Stimulated activated CD8-positive, alpha-beta memory T cell treated with anti-CD3 and anti-CD28 coated beads, Interleukin-15, amount 100 ng/mL, for 48 hours (primary cell): ENCODE measurements at places on chromosomes 3 and 15.

- DNase-seq, result no peak
Observed at GRCh38 chr15:73927003-73927475, 777 bp downstream of the LOXL1 start.

DNA sequence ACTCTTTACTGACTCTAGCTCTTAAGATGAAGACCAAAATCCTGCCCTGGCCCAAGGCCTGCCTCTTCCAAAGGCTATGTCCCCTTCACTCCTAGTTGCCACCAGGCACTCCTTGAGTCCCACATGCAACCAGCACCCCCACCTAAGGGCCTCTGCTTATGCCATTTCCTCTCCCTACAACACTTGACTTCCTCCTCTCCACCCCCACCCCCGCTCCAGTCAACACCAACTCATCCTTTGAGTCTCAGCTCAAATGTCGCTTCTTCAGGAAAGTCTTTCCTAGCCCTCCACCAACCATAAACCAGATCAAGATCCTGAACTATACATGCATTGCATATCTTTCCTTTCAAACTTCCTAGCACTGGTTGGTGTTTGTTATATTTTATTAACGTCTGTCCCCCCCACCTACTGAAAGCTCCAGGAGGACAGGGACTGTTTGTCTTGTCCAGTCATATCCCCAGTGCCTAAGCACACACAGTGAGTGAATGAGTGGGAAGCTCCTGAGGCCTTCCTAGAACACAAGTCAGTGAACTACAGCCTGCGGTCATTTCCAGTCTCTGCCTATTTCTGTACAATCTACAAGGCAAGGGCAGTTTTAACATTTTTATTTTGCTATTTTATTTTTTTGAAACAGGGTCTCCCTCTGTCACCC is 7.3 kb downstream of the TBC1D2B start:
- DNase-seq, result no peak

DNA sequence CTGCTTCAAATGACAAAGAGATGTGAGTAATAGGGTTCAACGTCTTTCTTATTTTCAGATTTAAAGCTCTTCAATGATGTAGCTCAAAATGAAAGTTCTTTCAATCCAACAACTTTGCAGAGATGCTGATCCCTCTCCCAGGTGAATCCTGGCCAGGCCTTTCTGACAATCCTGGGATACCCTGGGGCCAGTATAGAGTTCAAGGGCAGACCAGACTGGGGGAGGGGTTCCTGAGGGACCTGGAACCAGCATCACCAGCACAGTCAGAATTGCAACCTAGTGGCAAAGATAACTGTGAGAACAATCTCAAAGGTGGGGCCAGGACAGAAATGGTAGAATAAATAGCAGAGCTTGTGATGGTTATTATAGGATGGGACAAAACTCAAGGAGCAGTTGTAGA is 19.7 kb upstream of the NCK1 start:
- no peak for DNase-seq

DNA sequence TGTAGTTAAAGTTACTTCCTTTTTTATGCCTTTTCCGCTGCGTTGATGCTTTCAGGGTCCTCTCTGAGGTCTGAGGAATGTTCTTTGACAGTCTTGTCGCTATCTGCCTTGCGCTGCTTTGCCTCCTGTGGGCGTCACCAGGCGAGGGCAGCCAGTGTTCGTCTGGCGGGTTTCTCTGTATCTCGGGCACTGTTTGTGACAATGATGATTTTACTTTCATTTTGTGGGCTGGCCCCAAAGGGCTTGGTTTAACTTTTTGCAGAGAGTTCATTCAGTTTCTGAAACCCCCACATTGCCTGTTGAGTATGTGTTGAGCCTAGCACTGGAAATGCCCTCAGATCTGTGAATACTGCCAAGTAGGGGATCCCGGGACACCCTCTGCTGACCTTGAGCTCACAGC is 24.6 kb upstream of the SACM1L start:
- peak; percentile 61 for DNase-seq

DNA sequence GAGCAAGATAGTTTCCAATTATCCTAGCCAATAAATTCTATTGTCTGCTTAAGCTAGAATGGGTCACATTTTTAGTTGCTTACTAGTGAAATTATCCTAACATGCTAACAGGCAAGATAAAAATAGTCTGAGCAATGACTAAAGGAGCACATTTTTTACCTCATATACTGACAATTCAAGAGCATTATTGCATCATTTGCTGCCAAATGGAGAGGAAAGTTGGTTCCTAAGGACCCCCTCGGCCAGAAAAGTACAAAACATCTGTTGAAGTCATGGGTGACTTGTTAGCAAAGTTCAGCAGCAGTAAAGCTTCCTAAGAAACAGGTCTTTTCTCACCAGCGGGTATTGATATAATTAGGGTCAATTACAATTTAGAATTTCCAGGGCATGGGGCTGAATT is 1001.0 kb downstream of the FHIT start:
- no peak for DNase-seq
